Activated T-cell treated with anti-CD3 and anti-CD28 coated beads for 4 hours (primary cell): ENCODE measurements at places on chromosomes 2 and 18.

- DNase-seq = no peak
Measured at GRCh38 chr2:144414324-144414845, 105.5 kb downstream of the ZEB2 start.

GRCh38 chr2:235949567-235950472 lies 218.4 kb downstream of the GBX2 start:
- no peak for DNase-seq

DNA sequence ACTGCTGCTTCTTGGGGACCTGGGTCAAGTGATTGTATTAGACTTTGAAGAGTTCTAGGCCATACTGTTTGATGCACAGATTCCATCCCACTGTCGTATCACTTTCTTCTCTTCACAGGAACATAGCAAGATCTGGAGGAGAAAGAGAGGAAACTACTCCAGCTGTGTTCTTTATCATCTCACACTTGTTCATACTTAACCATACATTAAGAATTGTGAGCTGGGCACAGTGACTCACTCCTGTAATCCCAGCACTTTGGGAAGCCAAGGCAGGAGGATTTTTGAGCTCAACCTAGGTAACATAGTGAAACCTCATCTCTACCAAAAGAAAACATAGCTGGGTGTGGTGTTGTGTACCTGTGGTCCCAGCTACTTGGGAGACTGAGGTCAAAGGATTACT lies 111.7 kb downstream of the PARD3B start:
- DNase-seq = no peak

DNA sequence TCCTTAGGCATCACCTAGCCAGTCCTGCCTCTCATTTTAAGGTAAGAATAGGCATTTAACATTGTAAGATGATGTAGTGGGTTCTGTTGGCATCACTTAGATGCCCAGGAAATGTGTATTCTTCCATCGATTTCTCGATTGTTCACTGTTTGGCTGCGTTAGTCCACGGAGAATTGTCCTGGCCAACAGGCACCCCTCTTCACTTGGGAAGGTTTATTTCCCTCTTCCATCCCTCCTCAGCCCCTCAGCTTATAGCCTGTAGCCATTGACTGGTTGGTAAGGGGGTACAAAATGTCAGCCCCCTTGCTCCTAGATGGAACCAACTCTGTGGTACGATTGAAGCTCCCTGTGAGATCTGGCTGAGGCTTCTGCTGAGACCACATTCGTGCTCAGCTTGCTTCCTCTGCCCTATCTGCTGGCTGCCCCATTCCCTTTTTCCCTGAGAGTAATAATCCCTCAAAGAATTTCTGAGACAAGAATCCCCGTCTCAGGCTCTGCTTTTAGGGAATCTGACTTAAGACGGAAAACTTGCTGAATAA lies 43.4 kb downstream of the PLEKHA3 start:
- DNase-seq = no peak

GRCh38 chr18:3040173-3040572 lies 27.2 kb upstream of the LPIN2 start:
- no peak for DNase-seq

- DNase-seq = no peak
Measured at GRCh38 chr2:47777277-47777937, 5.5 kb upstream of the MSH6 start.
